HCT116 (cell line): ENCODE measurements at places on chromosomes 11 and 22.

DNA sequence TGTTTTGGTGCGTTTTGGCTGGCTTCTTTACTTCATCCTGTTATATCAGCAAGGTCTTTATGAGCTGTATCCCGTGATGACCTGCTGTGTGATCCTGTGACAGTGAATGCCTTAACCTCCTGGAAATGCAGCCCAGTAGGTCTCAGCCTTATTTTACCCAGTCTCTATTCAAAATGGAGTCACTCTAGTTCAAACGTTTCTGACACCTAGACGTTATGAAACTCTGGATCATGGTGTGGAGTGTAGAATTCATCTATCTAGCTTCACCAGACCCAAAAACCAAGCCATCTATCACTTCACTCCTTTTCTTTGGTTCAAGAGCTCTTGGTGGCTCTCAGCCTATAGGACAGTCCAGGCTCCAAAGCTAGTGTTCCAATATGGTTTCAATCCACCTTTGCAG, 28.2 kb upstream of the ZDHHC13 start:
- DNase-seq = no peak

DNA sequence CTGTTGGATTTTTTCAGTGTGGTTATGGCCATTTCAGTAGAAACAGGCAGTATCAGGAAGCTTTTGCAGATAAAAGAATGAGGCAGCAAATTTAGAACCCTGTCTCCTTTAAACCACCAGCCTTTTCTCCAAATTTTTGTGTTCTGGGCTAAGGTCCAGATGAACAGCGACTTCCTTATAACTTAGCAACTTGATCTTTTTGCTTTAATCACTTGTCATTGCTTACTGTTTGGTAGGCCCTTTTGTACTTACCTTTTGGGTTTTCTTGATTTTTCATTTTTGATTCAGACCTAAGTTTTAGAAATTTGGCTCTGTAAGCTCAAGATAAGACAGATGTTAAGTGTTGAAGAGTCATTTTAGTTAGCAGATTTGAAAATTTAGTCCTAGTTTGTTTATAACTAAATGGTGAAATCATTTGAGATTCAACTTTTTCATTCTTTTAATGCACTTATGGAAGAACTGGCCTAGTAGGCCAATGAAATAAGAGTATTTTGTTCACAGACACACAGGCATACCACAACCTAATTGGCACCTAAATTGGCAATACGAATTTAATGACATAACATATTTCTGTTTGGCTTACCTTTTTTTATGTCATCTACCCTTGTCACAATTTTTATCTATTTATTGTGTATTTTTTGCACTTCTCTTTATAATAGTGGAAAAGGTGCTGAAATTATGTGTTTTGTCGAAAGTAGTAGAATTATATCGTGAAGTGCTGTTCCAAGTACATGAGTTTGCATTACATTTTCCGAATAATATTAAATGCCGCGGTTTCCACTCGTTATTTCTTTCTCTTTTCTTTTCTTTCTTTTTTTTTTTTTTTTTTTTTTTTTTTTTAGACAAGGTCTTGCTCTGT, 2.1 kb downstream of the RTN3 start:
- no peak for DNase-seq

- DNase-seq = no peak
Observed at GRCh38 chr22:45832180-45832579, 144.8 kb downstream of the WNT7B start.

DNA sequence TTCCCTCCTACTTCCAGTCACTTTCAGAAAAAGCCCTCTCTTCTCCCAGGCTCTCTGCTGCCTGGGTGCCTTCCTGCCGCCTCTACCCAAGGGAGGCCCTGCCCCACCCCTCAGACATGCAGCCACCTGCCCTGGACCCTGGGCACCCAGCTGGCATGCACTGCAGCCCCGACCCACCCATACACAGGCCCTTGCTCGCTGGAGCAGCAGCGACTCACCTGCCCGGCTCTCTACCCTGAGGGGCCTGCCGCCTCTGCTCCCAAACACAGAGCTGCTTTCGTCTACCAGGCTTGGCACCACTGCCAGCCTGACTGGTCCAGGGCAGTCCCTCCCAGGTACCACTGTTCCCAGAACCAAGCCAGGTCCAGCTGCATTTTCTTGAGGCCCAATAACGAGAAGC, 1.2 kb upstream of the TSSK2 start:
- DNase-seq = no peak

- DNase-seq = no peak
Observed at GRCh38 chr11:82529936-82530335, 203.7 kb downstream of the FAM181B start.

DNA sequence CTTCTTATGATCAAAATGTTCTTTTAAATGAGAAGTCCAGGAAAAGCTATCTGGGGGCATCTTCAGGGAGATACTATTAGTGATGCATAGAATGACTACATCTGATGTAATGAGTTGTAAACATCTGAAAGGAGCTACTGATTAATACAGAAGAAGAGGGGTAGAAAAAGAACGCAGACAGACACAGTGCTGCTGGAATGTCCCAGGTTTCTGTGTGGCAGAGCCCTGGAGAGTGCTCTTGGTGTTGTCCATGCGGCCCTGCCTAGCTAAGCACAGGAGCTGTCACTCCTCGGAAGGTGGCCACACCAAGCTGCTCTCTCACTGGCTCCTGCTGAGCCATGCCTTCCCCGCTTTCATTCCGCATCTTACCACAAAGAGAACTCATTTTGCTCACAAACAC, 768.8 kb downstream of the OPCML start:
- no peak for DNase-seq

DNA sequence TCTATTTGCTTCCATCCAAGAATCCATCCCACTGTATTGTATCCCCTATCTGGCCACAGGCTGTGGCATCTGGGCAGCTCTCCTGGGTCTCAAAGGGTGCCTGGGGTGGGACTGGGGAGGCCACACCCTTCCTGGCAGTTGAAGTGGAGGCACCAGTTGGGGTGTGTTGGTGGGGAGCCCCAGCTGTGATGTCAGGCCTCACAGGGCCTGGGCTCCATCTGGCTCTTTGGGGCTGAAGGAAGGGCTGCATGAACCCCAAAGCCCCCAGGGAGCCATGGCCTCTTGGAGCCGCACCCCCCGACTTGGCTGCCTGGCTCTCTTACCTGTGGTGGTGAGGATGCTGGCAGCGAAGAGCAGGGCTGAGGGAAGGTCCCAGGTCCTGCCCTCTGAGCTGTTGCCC, 469 bp downstream of the KCNK7 start:
- DNase-seq = no peak

GRCh38 chr11:124608147-124608546, 3.1 kb upstream of the PANX3 start:
- no peak for DNase-seq

GRCh38 chr11:69089258-69089657, 40.5 kb downstream of the TPCN2 start:
- DNase-seq = no peak

- DNase-seq = no peak
Observed at GRCh38 chr22:20175597-20175900, 24.7 kb upstream of the CCDC188 start.
